ENCODE measurements at places on chromosomes 7 and 10.

- DNase-seq = no peak
These were observed 634.0 kb upstream of the SEMA3D start for GRCh38 chr7:85820702-85821443.

DNA sequence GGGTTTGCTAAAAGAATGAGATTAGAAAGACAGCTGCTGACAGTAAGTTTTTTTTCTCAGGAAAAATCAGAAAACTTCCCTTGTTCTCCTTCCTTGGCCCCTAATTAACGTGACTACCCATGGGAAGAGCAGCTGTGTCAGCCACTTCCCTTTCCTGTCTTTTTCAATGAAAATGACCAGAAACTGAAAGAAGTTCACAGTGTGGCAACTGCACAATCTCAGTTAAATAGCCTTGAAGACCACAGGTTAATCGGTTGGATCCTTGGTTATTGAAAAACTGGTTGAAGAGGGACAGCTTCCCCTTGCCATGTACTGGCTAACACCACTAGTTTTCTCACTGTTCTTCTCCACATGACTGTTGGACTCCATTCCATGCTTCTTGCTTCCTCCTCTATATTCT, 148.8 kb upstream of the AGR3 start:
- no peak for DNase-seq

DNA sequence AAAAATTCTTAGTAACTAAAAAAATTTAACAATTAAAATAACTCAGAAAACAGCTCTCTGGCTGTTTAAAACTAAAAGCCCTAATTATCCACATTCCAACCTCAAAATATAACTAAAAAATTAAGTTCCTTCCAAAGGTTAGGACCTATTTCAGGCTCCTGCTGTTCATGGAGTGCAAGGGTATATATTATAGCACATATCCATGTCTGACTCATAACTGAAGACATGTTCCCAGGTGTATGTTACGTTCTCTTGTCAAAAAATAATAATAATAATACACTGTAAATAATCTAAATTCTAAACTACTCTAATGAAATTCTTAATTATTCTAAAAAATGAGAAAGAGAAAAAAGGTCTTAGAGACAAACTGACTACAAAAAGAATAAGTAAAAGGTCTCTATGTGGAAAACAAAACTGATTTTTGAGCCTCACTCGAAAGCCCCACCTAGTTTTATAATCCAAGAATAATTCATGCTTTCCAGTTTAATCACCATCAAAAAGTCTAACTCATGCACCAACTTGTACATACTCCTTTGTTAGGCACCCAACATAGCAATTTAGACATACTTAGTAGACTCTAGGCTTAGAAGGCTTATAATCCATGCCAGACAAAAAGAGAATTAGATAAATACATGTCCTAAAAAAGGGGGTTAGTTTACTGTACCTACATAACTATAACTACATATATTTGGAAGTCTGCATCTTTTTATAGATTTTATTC, 171.4 kb downstream of the KMT2E start:
- DNase-seq = no peak

DNA sequence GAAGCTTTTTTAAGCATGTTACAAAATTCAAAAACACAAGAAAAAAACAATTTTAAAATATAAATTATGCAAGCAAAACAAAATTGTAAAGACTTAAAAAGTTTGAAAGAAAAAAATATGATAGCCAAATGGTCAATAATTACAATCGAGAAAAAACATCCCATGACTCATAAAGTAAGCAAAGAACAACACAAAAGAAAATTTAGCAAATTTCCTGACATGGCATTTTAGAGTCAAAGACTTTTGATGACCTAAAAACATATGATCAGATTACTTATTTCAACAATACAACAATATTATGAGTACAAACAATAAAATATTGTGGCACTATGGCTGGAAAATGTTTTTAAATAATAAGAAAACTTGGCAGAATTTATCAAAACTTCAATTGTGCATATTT, 312.1 kb upstream of the MEOX2 start:
- no peak for DNase-seq

GRCh38 chr10:85719408-85719807, 647.2 kb downstream of the GRID1 start:
- no peak for DNase-seq

DNA sequence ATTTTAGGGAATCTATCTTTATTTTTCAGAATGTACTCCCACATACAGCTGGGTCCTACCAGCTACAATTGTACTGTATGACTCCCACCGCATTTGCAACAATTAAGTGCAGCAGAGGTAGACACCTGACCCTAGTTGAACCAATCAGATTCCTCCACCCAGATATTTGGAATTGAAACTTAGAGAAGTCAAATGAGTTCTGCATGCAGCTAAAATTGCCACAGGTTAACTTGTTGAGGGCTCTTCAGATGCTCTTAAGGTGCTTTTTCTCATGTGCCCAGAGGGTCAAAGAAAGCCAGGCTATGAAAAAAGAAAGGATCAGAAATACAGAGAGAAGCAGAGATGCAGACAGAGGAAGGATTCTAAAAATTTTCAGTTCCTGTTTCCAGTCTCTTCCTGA, 68.0 kb upstream of the TES start:
- no peak for DNase-seq

DNA sequence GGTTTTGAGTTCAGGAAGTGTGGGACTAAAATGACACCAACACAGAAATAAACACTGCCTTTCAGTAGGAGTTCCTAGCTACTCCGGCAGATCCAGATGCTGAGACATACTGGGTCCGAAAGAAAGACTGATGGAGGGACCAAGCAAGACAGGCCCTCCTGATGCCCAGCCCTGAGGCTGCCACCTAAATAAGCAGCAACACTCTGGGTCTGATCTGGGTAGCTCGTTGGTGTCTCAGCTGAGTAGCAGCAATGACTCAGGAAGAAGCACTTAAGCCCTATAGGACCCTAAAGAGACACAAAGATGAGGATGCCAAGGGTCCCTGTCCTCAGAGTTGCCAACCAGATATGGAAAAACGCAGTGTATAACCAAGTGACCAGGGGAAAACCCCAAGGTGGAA, 190.7 kb downstream of the FAM107B start:
- DNase-seq = no peak

GRCh38 chr7:47478926-47479711, 102.8 kb downstream of the TNS3 start:
- no peak for DNase-seq
